CD4-positive, alpha-beta T cell treated with Interleukin-2 at 100 ng/mL for 4 hours (primary cell): ENCODE measurements at places on chromosomes 2 and 18.

DNA sequence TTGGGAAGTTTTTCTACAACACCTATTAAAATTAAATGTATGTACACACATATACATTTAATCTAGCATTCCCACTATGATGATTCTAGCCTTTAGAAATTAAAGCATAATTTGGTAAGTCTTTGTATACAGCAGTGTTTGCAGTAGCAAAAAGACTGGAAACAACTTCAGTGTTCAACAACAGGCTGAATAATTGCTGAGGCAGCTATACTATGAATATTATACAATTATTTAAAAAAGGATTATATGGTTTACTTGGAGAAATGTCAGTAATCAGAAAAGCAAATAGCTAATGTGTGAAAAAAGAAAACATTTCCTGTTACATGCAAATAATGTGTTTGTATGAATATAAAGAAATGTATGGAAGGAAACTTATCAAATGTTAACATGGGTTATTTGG, 1.4 kb upstream of the ZNF638 start:
- no peak for DNase-seq

- DNase-seq: no peak
These were observed 61.0 kb upstream of the GPR45 start for GRCh38 chr2:105180491-105180972.

DNA sequence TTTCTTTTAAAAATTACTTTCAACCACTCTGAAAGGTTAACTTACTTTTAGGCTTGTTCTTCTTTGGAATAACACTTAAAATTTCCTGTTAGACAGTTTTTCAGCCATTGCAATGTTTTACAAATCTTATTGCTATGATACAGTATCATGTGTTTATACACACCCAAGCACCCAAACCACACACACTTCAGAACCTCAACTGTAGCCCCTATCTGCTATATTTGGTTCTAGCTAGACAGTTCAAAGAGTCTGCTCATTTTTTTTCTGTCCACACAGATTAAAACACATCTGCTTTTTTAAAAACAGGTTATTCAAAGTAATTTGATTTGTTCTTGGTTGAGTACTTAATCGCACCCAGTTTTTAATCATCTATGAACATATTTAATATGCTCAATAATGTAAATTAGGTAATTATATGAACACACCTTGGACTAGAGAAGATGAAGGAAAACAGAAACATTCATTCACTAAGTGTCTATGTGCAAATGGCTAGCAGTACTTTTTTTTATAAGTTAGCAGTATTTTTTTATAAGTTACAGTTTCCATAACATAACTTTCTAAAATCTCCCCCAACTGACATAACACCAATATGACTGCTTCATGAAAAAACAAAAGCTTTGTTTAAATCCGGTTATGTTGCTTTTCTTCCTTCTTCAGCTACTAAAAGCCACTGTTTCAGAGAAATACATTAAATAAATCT, 17.6 kb downstream of the FBXO11 start:
- peak; percentile 77 for DNase-seq

DNA sequence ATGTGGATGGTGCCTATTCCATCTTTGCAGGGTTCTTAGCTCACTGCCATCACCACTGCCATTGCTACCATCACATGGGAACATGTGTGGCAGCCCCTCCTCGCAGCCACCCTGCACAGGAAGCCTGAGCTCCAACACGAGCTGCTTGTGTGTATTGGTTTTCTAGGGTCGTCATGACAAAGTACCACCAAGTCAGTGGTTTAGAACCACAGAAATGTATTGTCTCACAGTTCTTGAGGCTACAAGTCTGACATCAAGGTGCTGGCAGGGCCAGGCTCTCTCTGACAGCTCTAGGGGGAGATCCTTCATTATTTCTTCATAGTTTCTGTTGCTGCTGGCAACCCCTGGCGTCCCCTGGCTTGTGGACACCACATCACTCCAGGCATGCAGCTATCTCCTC, 10.3 kb upstream of the IL1R2 start:
- DNase-seq: no peak

DNA sequence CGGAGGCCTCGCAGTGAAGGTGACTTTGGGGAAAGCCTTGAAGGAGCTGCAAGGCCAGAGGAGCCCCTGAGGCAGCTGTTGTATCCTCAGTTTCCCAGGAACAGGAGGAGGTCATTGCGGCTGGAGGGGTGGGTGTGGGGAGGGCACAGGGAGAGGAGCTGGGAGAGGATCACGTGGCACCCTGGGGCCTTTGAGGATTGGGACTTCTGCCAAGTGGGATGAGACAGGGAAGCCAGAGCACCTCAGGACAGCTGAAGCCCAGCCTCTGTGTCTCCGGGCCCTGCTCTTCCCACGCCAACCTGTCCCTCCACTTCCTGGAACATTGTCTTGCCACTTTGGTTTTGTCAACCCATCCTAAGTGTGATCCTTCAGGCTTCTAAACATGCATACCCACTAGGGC, 19.4 kb upstream of the RRM2 start:
- DNase-seq: no peak

DNA sequence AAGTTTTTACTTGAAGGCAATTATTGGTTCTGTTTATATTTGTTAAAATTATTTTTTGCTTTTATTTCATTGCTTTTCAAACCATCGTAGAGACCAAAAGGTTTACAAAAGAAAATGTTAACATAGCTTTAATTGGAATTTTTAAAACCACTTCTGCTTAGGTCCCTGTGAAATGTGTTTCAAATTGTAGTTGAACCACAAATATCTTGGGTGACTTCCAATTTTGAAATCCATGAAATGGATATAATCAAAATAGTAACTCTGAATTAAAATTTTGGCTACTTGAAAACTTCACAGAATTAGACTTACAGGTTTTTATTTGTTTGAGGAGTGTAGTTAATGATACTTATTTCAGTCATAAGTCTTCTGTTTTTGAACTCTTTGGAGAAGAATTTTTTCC, 3.1 kb upstream of the SPAG16 start:
- DNase-seq: no peak

DNA sequence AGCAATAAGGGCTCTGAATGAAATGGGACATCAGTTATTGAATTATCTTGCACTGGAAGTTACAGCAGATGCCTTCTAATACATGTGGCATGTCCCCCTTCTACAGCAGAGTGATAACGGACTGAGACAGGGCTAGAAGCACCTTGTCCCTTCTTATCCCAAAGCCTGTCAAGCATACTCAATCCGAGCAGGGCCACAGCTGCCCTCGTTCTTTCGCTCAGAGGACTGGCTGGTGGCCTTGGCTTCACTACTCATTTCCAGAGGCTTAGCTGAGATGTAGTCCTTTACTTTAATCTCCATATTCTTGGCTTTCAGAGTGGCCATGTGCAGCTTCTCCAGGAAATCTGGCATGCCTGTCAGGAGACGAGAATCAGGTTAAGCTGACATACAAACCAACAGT, 22.1 kb downstream of the STARD7 start:
- DNase-seq: no peak

GRCh38 chr2:119660343-119660658, 18.7 kb upstream of the TMEM177 start:
- no peak for DNase-seq
